Adrenal gland (tissue), 19 donors: ENCODE measurements at places on chromosomes 3 and 15. TPM values are rescaled to one million over a fixed set of nuclear protein-coding genes. Genes with fewer than 3 reads are reported as not detected.

Gene HESX1
- 1.5 TPM for polyA plus RNA-seq

Gene ERICH6
- polyA plus RNA-seq, result not detected

Gene GPR171
- 0.44 TPM for polyA plus RNA-seq

Gene NPAP1
- 0.32 TPM for polyA plus RNA-seq

Gene PLSCR1
- 19.3 TPM for polyA plus RNA-seq

Gene ZDHHC19
- 59.2 TPM for polyA plus RNA-seq

Gene CLCN2
- polyA plus RNA-seq, result 22.3 TPM

Gene CCNB2
- 1.4 TPM for polyA plus RNA-seq

Gene SCN11A
- polyA plus RNA-seq, result 0.27 TPM

Gene CYP8B1
- not detected for polyA plus RNA-seq

Gene RHOV
- 0.13 TPM for polyA plus RNA-seq

Gene ANKRD34C
- polyA plus RNA-seq, result under 0.01 TPM

Gene KLF15
- 8.3 TPM for polyA plus RNA-seq

Gene CD200
- polyA plus RNA-seq, result 20.7 TPM

Gene STRIT1
- not detected for polyA plus RNA-seq

Gene ZNF710
- polyA plus RNA-seq, result 7.4 TPM

Gene RAB6B
- 12.9 TPM for polyA plus RNA-seq

Gene XIRP1
- 0.48 TPM for polyA plus RNA-seq

Gene GOLIM4
- 6.5 TPM for polyA plus RNA-seq

Gene GRIP2
- polyA plus RNA-seq, result 0.74 TPM

Gene MSL2
- polyA plus RNA-seq, result 6.0 TPM

Gene OR5K2
- polyA plus RNA-seq, result not detected

Gene FETUB
- not detected for polyA plus RNA-seq

Gene PLSCR5
- not detected for polyA plus RNA-seq

Gene GPR27
- 3.9 TPM for polyA plus RNA-seq

Gene GOLGA8N
- polyA plus RNA-seq, result 5.0 TPM

Gene ELL3
- 3.2 TPM for polyA plus RNA-seq

Gene PLCH1
- polyA plus RNA-seq, result 0.09 TPM

Gene WDR93
- polyA plus RNA-seq, result 0.38 TPM

Gene HRG
- polyA plus RNA-seq, result not detected

Gene PRR23B
- not detected for polyA plus RNA-seq

Gene EOMES
- polyA plus RNA-seq, result 0.10 TPM

Gene CEP63
- polyA plus RNA-seq, result 11.2 TPM

Gene LSMEM2
- 0.47 TPM for polyA plus RNA-seq

Gene ASB14
- polyA plus RNA-seq, result not detected

Gene CKMT1A
- polyA plus RNA-seq, result 3.5 TPM

Gene CADM2
- 7.5 TPM for polyA plus RNA-seq
